ENCODE measurements at places on chromosomes 6 and 20.

DNA sequence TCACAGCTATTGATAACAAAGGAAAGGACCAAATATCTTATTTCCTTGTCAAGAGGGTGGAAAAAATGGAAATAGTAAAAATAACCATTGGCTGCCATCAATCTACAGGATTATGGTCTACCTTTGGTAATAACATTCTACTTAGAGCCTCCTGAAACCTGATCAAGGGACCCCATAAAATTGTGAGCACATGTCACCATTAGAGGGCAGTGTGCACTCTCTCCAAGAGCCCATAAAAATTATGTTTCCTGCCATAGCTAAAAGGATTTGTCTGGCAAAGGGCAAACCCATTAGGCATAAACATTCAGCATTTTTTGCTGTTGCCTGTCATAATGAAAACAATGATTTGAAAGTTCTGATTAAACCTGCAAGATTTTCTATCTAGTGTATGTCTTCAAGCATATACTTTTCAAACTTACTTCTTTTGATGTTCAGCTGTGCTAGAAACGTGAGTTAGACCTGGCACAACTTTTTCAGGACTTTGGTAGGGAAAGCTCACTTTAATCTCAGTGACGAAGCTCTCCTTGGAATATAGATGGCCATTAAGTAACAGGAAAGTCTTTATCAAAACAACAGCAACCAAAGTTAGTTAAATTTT lies 120.7 kb upstream of the ZFP64 start:
- DNase-seq, result peak; percentile 18

DNA sequence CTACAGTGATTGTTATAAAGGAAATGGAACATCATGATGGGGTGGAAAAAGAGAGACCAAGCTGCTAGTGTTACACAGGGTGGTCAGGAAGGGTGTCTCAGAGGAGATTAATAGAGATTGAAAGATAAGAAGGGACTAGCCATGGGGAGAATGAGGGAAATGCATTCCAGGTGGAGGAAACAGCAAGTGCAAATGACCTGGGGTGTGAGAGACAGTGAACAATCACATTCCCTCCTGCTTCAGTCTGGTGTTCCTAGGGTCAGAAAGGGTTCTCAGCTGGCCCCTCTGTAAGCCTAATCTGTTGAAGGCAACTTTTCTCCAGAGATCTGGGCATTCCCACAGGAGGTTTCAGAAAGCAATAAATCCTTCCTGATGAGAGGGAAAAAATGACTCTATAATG lies 3.6 kb upstream of the KCNB1 start:
- no peak for DNase-seq

DNA sequence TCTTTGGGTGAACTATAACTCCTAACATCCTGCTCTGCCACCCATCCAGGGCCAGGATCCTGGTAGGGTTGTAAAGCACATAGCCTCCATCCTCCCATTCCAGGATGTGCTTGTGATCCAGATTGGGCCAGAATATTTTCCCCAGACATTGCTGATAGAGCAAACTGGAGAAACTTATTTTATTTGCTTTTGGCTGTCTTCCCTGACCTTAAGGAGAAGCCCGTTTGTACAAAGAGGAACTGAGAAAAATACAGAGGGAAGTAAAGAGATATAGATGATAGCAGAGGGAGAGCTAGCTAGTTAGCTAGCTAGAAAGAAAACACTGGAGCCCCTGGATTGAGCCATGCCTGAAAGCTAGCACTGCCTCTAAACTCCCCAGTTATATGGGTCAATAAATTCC lies 9.0 kb upstream of the HDAC2 start:
- no peak for DNase-seq

DNA sequence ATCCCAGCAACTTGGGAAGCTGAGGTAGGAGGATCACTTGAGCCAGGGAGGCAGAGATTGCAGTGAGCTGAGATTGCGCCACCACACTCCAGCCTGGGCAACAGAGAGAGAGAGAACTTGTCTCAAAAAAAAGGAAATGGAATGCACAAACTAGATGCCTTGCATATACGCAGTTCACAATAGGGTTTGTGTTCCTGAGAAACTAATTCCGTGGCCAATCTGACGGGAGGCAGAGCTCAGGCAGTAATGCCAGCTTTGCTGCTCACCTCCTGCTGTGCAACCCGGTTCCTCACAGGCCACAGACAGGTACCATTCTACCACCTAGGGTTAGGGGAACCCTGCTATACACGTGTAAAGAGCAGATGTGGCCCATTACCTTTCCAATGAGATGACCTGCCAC lies 1.4 kb downstream of the CDK5RAP1 start:
- DNase-seq, result no peak

DNA sequence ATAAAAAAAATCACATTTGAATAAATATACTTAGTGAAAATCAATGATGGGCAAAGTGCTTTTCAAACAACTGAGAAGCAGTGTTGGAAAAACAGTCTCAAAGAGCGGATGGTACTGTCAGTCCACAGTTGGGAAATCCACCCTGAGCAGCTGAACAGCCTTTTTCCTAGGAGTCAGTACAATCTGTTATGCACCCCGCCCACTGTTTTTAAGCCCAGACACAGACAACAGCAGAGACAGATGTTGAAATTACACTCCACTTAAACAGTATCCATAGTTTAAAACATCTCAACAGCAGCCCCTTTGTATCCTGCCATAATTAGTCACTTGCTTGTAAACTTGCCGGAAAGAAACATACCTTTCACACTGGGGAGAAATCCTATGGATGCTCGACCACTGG lies 372 bp downstream of the KIAA0408 start:
- no peak for DNase-seq

- peak; percentile 51 for DNase-seq
These were observed 25.9 kb upstream of the GTSF1L start for GRCh38 chr20:43752561-43753301.

DNA sequence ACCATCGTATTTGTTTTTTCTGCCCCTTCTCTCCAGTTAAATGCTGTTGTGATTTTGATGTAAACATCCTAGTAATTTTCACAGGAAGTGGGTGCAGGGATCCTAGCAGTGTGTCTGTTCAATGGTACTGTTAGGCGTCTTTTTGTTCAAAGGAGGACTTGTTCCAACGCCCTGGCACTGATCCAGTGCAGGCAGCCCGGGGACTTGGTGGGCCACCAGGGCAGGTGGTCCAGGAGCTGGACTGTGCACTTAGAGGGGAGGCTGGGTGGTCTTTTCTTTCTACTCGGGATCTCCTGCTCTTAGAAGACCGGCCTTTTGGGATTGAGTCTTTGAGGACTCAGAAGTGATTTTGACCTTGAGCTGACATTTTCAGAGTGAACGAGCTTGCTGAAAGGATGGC lies 41.1 kb upstream of the NKX2-2 start:
- no peak for DNase-seq

DNA sequence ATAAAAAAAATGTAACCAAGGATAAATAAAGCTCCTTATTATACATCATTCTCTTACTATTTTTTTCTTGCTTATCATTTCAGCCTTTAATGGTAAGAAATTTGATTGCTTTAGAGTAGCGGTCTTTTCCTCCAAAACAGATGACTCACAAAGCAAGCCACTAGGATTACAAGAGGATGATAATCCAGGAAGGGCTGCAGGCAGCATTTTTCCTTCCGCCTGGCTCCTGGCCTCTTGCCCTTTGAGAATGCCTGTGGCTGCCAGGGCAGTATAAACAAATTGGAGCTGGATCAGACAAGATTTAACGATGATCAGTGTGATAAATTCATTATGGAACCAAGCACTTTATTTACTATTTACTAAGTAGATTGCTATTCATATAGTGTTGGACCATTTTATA lies 9.7 kb upstream of the FBXL4 start:
- no peak for DNase-seq

GRCh38 chr6:71349395-71349794 lies 60.8 kb downstream of the OGFRL1 start:
- no peak for DNase-seq

DNA sequence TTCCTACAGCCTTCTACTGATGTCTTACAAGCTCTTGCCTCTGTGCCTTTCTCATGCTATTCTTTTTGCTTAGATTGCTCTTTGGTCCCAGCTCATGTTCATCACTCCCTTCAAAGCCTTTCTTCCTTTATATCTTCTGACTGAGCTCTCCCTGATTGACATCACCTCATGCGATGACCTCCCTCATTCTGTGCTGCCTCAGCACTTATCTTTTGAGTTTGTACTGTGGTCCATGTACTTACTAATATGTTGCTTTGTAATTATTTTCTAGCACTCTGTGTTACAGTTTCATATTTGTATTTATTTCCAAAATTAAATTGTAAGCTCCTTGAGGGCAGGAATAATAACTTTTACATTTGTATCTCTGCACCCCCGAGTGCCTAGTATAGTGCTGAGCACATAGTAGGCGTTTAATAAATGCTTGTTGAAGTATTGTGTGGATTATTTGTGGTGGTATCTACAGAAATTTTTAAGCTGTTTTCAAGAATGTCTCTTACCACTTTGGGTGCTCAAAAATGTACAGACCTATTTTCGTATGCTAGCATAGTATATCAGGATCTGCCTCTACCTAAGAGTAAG lies 17.4 kb downstream of the ZKSCAN8 start:
- DNase-seq, result no peak

- DNase-seq, result no peak
These were observed 7.9 kb upstream of the PABPC1L start for GRCh38 chr20:44901974-44902373.

GRCh38 chr20:37096415-37097041 lies 731 bp upstream of the RBL1 start:
- DNase-seq, result no peak

GRCh38 chr6:44868910-44869309 lies 459.2 kb upstream of the RUNX2 start:
- no peak for DNase-seq

DNA sequence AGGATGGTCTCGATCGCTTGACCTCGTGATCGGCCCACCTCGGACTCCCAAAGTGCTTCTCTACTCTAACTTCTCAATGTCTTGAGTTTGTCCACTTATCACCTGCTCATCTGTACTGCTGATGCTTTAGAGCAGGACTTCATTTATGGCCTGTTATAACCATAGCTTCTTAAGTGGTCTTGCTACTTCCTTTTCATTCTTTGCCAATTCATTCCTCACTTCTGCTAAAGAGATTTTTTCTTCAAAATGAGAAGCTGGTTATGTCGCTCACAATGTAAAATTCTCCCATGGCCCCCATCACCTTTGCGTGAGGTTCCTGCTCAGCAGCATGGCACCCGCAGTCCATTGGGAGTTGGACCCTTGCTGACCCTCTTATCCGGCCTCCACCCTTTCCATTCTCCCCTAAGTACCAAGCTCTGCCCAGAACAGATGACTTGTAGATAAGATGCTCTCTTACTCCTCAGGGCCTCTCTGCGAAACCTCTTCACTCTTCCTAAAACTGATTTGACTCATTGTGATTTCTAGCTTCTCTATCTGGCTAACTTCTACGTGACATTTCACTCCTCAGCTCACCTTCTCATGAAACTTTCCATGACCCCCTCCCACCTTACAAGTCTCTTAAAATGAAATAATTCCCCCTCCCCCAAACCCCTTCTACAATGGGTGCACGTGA lies 13.9 kb upstream of the CD164 start:
- no peak for DNase-seq

GRCh38 chr20:37531856-37532255 lies 4.2 kb upstream of the BLCAP start:
- no peak for DNase-seq

- DNase-seq, result peak; percentile 53
These were observed at the start of gene KCNG1 for GRCh38 chr20:51022803-51023616. Gene KCNG1 (minus strand): TSS chr20:51023107. CDS start chr20:51010338, 12,769 bp downstream.

DNA sequence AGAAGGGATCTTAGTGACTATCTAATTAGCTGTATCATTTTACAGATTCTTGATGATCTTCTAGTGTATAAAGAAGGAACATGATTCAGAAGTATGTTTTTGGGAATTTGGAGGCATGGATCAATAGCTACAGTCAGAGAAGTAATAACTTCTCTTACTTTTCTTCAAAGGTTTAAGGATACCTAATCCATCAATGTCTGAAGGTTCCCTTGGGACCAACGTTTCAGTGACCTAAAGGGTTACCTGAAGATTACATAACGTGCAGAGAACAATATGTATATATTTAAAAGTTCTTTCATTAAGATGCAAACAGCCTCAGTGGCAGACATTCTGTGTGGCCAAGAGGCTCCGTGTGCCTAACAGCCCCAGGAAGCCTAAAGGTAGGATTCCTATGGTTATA lies 3.2 kb downstream of the HDAC2 start:
- no peak for DNase-seq

DNA sequence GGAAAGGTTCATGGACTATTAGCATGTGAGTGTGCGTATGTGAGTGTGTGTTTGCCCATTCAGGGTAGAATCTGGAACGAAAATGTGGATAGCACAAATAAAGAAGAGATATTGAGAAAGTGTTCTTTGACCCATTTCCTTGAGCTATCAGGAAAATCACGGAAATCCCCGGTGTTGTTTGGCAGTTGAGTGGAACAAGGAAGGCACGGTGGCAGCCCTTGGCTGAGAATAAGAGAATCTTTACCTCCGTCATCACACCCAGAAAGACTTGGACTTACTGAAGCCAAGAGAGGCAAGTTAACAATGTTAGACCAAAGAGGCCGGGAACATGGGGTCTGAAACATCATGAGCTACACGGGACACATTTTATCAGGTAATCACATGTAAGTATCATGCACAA lies 588.9 kb upstream of the BTBD3 start:
- DNase-seq, result no peak

DNA sequence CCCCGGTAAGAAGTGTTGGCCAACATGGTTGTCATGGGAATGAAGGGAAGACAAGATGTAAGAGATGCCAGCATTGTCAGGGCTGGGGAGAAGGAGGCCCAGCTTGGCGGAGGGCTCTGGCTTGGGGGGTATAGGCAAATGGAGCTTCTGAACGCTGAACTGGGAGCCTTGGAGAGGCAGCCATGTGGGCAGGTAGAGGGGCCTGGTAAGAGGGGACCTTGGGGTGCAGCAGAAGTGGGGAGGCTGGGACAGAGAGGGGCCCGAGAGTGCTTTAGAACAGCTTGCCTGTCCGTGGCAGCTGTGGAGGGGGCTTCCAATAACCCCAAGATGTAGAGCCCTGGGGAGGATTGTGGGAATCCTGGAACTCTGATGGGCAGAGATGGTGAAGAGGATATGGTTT lies 3.0 kb downstream of the SLC22A1 start:
- no peak for DNase-seq

GRCh38 chr20:11992426-11992825 lies 74.7 kb downstream of the BTBD3 start:
- no peak for DNase-seq

- DNase-seq, result no peak
These were observed 96.9 kb downstream of the PRSS35 start for GRCh38 chr6:83609248-83609647.

GRCh38 chr6:143677891-143678791 lies at the start of gene PHACTR2:
Gene PHACTR2 (plus strand): TSS chr6:143677965. CDS start chr6:143678164, 199 bp downstream.
- peak; percentile 4 for DNase-seq

GRCh38 chr6:13165502-13166172 lies 162.7 kb downstream of the TBC1D7 start:
- DNase-seq, result no peak
